ENCODE measurements at places on chromosomes 12 and 14.

DNA sequence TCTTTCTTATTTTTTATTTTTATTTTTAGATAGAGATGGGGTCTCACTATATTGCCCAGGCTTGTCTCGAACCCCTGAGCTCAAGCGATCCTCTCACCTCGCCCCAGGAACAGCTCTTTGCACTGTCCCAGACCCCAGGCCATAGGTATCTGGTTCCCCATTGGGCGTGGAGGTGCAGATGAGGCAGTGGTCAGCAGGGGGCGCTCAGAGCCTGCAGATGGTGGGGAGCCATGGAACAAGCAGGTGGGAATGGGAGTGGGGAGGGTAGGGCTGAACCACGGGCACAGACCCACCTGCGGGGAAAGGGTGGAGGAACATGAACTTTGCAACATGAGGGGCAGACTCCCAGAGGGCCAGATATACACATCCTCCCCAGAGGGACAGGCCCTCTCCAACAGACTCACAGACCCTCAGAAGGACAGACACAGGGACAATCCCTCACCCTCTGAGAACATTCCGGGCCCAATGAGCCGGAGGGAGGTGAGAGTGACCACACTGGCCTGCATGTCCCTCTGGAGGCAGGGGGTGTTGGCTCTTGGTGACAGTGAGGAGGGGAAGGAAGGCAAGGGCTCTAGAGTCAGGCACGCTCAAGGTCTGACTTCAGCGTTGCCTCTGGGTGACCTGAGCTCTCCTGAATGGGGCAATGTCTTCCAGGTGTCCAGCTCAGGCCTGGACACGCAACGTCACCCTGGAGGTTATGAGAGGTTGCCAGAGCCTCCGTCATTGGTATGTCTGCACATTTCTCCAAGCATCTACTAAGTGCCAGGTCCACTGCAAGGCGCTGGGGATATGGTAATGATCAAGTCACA is 34.9 kb downstream of the KRT80 start:
- peak; percentile 84 for DNase-seq

DNA sequence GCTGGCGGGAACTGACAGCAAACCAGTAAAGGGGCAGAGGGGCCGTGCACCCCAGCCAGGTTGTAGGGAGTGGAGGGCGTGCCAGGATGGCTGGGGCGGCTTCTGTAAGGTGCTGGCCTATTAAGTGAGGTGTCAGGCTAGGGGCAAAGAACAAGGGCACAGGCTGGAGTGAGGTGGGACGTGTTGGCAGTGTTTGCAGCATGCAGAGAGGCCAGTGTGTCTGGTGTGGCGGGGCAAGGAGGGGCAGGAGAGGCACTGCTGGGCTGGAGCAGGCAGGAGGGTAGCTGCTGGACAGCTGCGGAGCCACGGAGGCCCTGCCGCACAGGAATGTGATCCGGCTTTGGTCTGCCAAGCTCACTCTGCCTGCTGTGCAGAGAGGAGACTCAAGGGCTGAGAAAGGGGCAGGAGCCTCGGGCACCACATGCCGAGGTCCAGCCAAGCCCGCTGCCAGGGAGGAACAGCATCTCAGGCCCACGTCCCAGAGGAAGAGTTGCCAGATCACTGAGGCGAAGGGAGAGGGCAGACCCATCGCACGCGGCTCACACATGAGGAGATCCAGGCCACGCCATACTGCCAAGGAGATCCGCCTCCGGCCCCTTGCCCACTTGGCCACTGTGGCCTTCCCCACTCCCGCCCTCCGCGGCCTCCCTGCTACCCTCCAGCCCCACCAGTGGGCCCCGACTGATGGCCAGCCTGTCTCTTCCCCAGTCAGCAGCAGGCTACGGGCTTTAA is 46.8 kb downstream of the AMN start:
- DNase-seq: no peak

DNA sequence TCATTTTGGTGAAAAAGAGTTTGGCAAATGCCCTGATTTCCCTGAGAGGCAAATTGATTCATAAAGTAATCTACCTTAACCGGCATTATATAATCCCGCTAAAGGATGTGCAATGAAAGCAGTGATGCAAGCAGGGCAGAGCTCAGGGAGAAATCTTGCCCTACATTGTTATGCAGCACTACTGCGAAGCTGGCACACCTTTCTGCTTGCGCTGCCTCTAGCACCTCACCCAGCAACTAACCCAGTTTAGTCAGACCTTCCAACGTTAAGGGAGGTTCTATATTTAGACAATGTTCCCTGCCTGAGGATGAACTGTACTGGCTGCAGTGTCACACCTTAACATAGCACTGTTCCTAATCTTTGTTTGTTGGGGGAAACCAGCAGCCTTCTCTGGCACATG is 60.8 kb upstream of the CCDC196 start:
- no peak for DNase-seq

- DNase-seq: no peak
Measured at GRCh38 chr14:35385042-35385839, 19.3 kb downstream of the NFKBIA start.

GRCh38 chr12:64625243-64626077 is 15.2 kb downstream of the RASSF3 start:
- peak; percentile 61 for DNase-seq

- no peak for DNase-seq
Measured at GRCh38 chr14:44379292-44379977, 127.6 kb downstream of the FSCB start.

- no peak for DNase-seq
Measured at GRCh38 chr12:68381476-68382219, 49.5 kb upstream of the MDM1 start.

DNA sequence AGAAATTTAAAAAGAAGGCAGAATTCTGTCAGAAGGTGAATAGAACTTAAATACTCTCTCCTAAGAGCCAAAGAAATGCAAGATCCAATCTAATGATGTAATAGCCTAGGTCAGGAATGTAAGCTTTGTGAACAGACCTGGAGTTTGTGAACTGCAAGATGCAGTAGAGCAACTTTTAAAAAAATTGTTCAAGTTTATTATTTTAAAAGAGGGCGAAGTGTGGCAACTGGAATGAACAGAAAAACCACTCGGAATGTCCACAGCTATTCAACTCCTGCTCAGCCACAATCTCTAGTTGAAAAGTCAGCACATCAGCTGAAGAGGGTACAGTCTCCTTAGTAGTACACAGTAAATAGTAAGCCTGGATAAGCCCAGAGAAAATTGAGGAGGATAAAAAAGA is 228.8 kb downstream of the PPFIA2 start:
- DNase-seq: no peak

DNA sequence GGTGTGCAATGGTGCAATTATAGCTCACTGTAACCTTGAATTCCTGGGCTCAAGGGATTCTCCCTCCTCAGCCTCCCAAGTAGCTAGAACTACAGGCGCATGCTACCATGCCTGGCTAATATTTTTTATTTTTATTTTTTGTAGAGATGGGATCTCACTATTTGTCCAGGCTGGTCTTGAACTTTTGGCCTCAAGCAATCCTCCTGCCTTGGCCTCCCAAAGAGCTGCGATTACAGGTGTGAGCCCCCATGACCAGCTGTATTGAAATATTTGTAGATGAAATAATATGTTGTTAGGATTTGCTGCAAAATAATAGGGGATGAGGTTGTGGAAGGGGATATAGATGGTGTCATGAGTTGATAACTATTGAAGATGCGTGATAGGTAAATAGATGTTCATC is 4.9 kb downstream of the KLHL28 start:
- DNase-seq: no peak

- DNase-seq: no peak
Measured at GRCh38 chr12:94832780-94833681, 170.5 kb downstream of the NDUFA12 start.

DNA sequence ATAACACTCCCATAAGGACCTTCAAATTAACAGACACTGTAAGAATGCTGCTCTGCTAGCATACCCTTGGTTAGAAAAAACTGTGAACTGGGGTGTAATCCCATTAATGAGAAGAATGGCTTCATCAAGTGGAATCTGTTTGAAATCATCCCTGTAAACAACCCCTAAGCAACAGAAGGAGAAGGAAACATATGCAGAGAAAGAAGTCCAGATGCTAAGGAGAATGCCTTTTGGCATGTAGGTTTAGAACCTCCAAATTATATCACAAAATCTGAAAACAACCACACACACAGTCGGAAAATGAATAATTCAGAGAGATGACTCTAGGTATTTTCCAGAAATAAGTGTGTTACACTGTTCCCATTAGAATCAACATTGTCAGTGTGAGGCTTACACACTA is 140.2 kb downstream of the NUAK1 start:
- DNase-seq: no peak

- DNase-seq: no peak
Measured at GRCh38 chr12:130714091-130714590, 2.0 kb downstream of the RIMBP2 start.

DNA sequence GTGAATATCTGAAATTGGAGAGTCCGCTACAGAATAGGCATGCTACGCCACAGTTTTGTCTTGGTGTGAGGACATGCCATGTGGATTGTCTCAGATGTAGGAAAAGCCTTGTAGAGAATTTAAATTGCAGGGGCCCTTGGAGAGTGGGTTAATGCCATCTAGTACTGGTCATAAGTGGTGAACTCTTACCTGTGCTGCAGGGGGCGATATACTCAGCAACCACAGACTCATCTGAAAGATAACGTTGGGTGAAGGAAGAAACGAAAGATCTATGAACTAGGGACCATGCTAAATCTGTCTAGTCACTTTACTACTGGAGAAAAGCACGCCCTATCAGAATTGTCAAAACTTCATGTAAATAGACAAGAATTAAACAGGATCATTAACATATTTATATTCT is 33.7 kb upstream of the A2M start:
- DNase-seq: no peak

DNA sequence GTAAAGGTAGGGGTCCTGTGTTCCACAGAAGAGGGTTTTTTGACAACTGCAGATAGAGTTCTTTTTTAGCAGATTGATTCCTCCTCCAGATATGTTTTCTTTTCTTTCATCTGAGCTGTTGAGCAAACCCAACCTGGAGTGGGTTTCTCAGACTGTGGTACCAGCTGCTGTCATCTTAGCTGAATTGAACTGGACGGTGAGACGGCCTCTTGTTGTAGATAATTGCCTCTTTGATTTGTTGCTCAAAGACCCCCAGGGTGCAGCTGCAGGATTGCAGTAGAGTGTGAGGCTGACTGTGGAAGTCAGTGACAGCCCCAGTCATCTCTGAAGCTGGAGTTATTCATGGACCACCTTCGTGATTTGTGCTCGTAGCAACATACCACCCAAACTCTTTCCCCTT is 317.7 kb downstream of the AACS start:
- DNase-seq: no peak

GRCh38 chr12:124233846-124234640 is 60.9 kb upstream of the RFLNA start:
- DNase-seq: no peak

GRCh38 chr12:24418157-24418556 is 468.7 kb upstream of the SOX5 start:
- DNase-seq: no peak

GRCh38 chr14:24079491-24080141 is 8.3 kb downstream of the CPNE6 start:
- DNase-seq: no peak

DNA sequence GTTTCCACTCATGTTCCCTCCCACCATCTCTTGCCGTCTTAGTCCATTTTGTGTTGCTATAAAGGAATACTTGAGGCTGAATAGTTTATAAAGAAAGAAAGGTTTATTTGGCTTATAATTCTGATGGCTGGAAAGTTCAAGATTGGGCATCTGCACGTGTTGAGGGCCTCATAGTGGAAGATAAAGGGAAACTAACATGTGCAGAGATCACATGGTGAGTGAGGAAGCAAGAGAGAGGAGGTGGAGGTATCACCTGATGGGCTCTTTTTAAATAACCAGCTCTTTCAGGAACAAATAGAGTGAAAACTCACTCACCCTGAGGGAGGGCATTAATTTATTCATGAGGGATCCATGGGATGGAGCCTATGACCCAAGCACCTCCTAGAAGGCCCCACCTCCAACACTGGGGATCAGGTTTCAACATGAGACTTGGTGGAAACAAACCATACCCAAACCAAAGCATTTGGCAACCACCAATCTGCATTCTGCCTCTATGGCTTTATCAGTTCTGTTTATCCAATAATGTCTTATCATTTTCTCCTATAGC is 29.5 kb downstream of the MYO1H start:
- DNase-seq: no peak

GRCh38 chr12:15829949-15830348 is 40.8 kb upstream of the EPS8 start:
- no peak for DNase-seq

GRCh38 chr12:19709889-19710288 is 270.6 kb downstream of the AEBP2 start:
- DNase-seq: no peak

DNA sequence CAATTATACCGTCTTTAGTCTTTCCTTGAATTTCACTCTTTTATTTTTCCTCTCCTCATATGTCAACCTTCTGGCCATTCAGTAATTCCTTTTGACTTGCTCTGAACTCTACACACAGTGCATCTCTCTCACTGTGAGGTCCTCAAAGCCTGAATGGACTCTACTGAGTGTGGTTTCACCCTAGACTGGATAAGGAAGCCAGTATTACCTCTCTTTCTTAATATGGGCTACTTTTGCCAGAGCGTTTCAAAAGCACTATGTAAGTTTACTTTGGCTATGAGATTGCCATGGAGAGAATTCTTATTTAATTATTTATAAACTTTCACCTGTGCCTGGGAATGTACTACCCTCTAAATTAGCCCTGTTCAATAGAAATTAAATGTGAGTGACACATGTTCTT is 343.5 kb upstream of the DDHD1 start:
- DNase-seq: no peak

All from activated T-cell treated with anti-CD3 and anti-CD28 coated beads, Interleukin-2, amount 50 U/mL, for 48 hours (primary cell).